ENCODE measurements at places on chromosomes 1 and 21.

DNA sequence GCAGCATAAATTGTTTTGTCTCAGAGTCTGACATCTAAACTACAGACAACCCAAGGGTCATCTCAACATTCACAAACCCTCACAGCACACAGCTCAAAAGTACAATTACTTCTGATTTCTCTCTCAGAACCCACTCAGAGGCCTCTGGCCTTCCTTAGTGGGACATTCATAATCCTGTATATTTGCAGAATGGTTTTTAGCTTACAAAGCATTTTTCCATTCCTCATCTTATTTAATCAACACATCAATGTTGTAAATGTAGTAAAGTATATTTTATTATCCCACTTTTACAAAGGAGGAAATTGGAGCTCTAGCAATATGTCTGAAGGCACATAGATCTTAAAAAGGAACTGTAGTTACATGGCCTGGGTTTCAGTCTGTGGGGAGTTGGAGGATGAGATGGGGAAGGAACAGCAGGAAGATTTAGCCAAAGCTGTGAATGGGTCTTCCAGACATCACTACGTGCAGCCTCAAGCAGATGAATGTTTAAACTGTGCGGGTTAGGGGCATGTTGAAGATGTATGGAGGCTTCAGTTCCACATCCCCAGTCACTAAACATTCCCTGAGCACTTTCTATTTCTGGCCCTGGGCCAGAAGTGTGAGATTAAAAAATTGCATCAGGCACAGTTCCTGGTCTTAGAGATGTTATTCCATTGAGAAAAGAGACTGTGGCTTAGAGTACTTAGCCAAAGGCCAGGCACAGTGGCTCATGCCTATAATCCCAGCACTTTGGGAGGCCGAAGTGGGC, 13.3 kb downstream of the AKNAD1 start:
- no peak for DNase-seq

DNA sequence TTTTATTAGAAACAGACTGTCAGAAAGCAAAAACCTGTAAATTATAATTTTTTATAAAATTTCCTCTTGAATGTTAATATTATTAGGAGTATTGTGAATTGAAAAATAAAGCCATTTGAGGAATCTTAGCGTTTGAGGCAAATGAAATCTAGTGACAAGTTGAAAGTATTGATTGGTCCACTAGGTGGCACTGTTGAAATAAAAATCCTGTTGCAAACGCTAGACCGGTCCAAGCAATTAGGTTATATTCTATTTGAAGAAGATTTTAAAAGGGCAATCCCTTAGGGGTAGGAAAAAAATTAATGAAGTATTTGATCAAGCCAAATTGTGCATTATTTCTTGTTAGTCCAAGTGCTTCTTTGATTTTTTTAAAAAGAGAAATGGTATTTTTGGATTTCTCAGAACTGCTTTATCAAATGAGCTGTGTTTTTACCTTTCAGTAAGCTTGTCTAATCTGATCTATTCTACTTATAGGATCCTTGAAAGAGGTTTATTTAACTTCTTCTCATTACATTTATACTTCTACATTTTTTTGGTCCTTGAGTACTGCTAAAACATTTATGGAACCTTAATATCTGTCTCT, 57.7 kb downstream of the ATG4C start:
- DNase-seq = no peak

DNA sequence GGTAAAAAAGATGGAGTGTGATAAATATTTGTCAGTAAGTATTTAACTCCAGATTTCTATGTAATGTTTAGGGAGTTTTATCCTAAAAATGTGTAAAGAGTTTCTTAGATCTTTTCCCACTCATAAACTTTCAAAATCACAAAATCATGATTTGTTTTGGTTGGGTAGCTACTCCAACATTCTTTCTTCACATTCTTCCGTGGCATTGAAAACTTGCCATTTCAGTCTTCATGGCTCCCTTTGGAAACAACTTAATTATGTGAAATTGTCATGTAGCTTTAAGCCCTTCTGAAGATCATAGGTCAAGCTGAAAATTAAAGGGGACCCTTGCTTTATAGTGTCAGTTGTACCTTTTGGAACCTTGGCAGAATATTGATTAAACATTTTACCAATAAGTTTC, 73.2 kb downstream of the ADGRL2 start:
- no peak for DNase-seq

DNA sequence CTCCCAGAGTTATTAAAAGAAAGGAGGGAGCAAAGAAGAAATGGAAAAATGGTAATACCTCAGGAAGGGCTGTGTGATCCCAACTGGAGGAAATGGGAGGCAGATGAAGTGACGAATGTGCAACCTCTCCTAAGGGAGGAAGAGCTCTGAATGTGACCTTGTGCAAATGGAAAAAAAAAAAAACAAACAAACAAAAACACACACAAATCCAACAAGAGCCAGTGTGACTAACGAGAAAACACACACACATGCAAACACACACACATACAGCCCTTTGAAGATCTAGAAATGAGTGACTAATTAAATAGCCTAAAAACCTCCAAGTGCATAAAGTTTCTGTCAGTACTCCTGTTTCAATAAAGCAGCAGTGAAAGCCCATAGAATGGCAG, 49.0 kb downstream of the CCN1 start:
- no peak for DNase-seq

GRCh38 chr1:212650228-212650627, 41.7 kb downstream of the ATF3 start:
- DNase-seq = no peak

DNA sequence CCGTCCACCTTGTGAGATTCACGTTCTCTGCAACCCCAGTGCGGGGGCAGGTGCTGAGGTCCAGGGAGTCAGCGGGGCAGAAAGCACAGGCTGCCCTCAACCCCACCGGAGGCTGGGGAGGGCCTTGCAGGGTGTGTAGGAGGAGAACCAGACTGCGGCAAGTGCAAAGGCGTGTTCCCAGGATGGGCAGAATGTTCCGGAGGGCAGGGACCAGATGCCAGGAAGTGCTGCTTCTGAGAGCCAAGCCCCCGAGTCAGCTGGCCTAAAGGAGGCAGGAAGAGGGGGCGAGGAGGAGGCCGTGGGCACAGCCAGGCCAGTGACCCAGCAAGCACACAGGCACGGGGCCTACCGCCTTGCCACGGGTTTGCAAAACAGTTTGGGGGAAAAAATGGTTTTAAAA, 193.8 kb upstream of the AJAP1 start:
- no peak for DNase-seq

GRCh38 chr21:38459490-38459889, 38.8 kb downstream of the ERG start:
- DNase-seq = no peak

DNA sequence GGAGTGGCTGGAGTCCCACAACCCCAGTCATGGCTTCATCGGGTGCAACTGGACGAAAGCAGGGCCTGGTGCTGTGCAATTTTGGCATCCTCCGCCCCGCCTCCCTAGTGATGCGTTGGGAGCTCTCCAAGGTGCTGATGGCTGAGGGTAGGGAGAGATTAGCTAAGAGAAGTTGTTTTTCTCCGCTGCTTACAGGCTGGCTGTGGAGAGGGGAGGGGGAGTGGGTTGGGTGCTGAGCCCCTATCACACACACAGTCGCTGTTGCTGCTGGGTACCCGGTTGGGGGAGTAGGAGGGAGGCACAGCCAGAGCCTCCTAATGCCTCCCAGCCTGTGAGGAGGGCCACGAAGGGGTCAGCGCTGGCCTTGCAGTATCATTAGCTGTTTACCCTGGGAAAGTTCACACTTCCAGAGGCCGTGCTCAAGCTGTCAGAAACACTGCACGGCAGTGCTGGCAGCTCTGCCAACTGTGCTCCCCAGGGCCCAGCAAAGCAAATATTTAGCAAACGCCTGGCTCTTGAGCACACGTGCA, 110.0 kb downstream of the GRIK3 start:
- no peak for DNase-seq

GRCh38 chr1:62362061-62362917, 43.1 kb upstream of the KANK4 start:
- no peak for DNase-seq

GRCh38 chr1:13652238-13652637, 47.8 kb upstream of the PRDM2 start:
- DNase-seq = no peak

- DNase-seq = no peak
These were observed 93.9 kb downstream of the TBX19 start for GRCh38 chr1:168374566-168374965.

- no peak for DNase-seq
These were observed 34.9 kb upstream of the ARHGEF16 start for GRCh38 chr1:3419415-3420204.

GRCh38 chr21:27700974-27701614, 734.2 kb upstream of the ADAMTS5 start:
- DNase-seq = no peak

DNA sequence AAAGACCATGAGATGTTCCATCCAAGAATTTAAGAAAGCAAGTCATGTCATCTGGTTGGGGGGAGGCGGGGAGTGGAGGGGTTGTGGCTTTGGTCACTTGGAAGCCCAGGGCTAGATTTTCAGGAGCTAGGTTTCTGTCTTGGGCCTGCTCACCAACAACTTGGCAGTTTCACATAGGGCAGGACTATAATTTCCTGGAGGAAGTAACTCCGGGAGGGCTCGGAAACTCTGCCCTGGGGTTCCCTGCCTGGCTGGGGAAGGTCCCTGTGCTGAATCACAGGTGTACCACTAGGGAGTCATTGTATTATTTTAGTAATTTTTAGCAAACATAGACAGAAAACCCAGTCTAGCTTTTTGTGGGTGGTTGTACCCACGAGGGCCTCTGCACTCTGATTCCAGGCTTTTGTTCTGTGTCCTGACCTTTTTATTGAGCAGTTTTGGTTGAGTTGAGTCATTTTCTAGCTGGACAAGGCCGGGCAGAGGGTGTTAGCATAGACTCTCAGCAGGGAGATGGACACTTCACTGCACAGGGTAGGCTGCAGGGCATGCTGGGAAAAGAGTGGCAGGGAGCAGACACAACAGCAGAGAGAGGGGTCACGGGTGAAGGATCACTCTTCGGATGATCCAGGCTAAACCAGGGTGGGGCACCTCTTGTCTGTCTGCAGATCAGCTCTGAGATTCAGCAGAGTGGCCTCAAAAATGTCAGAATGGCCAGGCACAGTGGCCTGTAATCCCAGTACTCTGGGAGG, 144.7 kb downstream of the GRIK3 start:
- DNase-seq = no peak

DNA sequence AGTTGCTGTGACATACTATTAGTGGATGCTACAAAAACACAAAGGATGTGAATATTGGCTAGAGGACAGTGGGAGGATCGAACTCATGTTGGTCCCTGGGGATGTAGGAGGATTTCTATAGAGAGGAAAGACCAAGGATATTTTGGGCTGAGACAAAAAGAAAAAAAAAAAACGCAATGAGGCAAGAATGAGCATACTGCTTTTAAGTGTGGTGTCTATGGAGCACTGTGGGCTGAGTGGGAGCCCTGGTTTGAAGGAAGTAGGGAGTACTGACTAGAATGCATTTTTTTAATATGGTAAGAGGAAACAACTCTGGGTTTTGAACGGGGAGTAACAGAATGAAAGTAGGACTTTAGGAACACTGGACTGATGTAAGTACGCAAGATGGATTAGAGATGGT, 450.7 kb downstream of the NEGR1 start:
- no peak for DNase-seq

- no peak for DNase-seq
These were observed 41.6 kb downstream of the NUAK2 start for GRCh38 chr1:205279986-205280385.

- DNase-seq = no peak
These were observed 88.5 kb upstream of the HMCN1 start for GRCh38 chr1:185645686-185646085.

GRCh38 chr1:62228136-62228882, 33.7 kb downstream of the L1TD1 start:
- no peak for DNase-seq

- no peak for DNase-seq
These were observed 22.0 kb upstream of the PRELP start for GRCh38 chr1:203453616-203454015.

GRCh38 chr1:217542837-217543236, 88.1 kb downstream of the GPATCH2 start:
- DNase-seq = no peak

GRCh38 chr1:43267291-43267805, 2.4 kb upstream of the TMEM125 start:
- no peak for DNase-seq

DNA sequence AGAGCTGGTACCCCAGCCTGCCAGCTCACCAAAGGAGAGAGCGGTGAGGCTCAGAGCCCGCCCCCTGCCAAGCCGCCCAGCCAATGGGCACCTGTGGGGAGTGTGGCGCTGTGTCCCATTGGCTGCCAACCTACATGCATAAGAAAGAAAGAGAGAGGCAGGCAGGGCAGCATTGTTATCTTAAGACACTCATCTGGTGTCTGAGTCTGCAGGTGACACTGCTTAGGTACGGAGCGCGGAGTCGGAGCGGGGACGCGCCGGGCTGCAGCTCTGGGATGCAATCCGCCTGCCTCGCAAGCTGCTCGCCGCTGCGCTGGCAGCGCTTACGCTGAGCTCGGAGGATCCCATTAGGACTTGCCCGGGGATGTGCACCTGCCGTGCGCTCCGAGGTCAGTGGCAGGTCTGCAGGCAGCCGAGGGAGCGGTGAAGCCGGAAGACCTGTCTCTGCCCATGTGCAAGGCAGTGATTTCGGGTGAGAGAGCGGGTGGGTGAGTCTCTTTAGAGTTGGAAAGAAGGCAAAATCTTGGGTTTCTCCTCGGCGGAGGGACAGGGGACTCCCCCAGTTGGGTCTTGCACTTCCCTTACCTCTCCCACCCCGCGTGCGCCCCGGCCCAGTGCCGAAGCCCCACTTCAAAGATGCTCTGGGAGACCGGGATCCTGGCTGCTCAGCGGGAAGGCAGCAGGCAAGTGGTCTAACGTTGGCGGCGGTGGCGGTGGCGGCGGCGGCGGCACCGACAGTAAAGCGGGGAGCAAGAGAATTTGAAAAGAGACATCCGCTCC, at the start of gene BRINP2:
Gene BRINP2, plus strand, starts transcription at position 203 of the 780 bp plus-strand sequence. CDS start 58,919 bp downstream, outside the sequence.
- DNase-seq = no peak
